ENCODE measurements at places on chromosomes 5 and 9. TPM values are rescaled to one million over a fixed set of nuclear protein-coding genes. Genes with fewer than 3 reads are reported as not detected.

The SLCO4C1 gene
- not detected for total RNA-seq

The GABRA1 gene
- not detected for total RNA-seq

The MROH2B gene
- total RNA-seq, result not detected

The TRIM36 gene
- total RNA-seq, result 0.29 TPM

The HACD4 gene
- 16.3 TPM for total RNA-seq

The FCN2 gene
- total RNA-seq, result not detected

The PCDHGA6 gene
- 6.3 TPM for total RNA-seq

The ACOT12 gene
- 2.2 TPM for total RNA-seq

The BNC2 gene
- total RNA-seq, result 52.5 TPM

The TMEM267 gene
- total RNA-seq, result 11.8 TPM

The FAM200C gene
- total RNA-seq, result 6.0 TPM

The SCAI gene
- 27.2 TPM for total RNA-seq

The GABRB2 gene
- total RNA-seq, result not detected

The ANKRD20A1 gene
- total RNA-seq, result 0.73 TPM

The DRD1 gene
- under 0.01 TPM for total RNA-seq

The TEX48 gene
- not detected for total RNA-seq

The PTGR1 gene
- total RNA-seq, result 161 TPM

The ADRA1B gene
- total RNA-seq, result not detected

The DPM2 gene
- 9.6 TPM for total RNA-seq

The SCGB3A2 gene
- not detected for total RNA-seq

The ARAP3 gene
- 4.5 TPM for total RNA-seq

The PRRT1B gene
- not detected for total RNA-seq

The GRM6 gene
- not detected for total RNA-seq

The NUTM2F gene
- total RNA-seq, result not detected

The SNCAIP gene
- 0.66 TPM for total RNA-seq

The UBE2D2 gene
- total RNA-seq, result 61.2 TPM

The BASP1 gene
- total RNA-seq, result 163 TPM

The INPP5E gene
- 8.0 TPM for total RNA-seq

The CDH6 gene
- 77.2 TPM for total RNA-seq

The ARHGAP26 gene
- 12.1 TPM for total RNA-seq

The PCA3 gene
- not detected for total RNA-seq

Data from smooth muscle cell of trachea (primary cell).